GM23248 (cell line): ENCODE measurements at places on chromosomes 16 and 17. TPM values are rescaled to one million over a fixed set of nuclear protein-coding genes. Genes with fewer than 3 reads are reported as not detected.

The CMC2 gene
- 49.4 and 64.4 TPM in 2 replicates for total RNA-seq

The ABCA6 gene
- total RNA-seq = 5.3 and 6.4 TPM in 2 replicates

The ARHGAP44 gene
- total RNA-seq = 0.11 and 0.13 TPM in 2 replicates

The IL21R gene
- 0.76 and 1.5 TPM in 2 replicates for total RNA-seq

The HOXB6 gene
- total RNA-seq = 3.8 and 7.5 TPM in 2 replicates

The VAT1L gene
- total RNA-seq = 6.2 and 7.1 TPM in 2 replicates

The GPR139 gene
- total RNA-seq = not detected in 2 replicates

The IRX6 gene
- total RNA-seq = not detected in 2 replicates

The KRTAP3-2 gene
- total RNA-seq = not detected in 2 replicates

The CCL7 gene
- 4.9 and 7.3 TPM in 2 replicates for total RNA-seq
